ENCODE measurements at places on chromosomes 11 and 22. TPM values are rescaled to one million over a fixed set of nuclear protein-coding genes. Genes with fewer than 3 reads are reported as not detected.

The IL18 gene
- total RNA-seq, result not detected

The CCDC89 gene
- total RNA-seq, result not detected

The ABTB2 gene
- 0.15 TPM for total RNA-seq

The BIRC2 gene
- total RNA-seq, result 70.2 TPM

The CABP4 gene
- 0.65 TPM for total RNA-seq

The KDM4F gene
- total RNA-seq, result not detected

The CRYBA4 gene
- total RNA-seq, result not detected

The ATF4 gene
- 183 TPM for total RNA-seq
